ENCODE measurements at places on chromosomes 12 and 14.

- no peak for DNase-seq
These were observed 162.1 kb downstream of the ZFP36L1 start for GRCh38 chr14:68630611-68631393.

DNA sequence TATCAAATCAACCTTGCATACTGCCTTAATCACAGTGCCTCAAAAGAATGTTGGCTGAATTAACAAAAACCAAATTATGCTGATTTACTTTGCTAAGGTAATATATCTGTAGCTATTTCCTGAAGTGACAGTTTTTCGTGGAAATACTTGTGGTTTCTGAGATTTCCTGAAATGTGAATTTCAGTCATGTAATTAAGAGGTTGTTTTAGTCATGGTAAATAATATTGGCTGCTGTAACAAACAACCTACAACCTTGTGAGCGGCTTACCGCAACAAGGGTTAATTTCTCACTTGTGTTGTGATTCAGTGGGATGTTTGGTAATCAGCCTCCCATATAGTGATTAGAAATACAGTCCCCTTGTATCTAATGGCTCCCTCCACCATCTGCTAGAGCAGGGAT is 387.9 kb downstream of the NELL2 start:
- DNase-seq = no peak

DNA sequence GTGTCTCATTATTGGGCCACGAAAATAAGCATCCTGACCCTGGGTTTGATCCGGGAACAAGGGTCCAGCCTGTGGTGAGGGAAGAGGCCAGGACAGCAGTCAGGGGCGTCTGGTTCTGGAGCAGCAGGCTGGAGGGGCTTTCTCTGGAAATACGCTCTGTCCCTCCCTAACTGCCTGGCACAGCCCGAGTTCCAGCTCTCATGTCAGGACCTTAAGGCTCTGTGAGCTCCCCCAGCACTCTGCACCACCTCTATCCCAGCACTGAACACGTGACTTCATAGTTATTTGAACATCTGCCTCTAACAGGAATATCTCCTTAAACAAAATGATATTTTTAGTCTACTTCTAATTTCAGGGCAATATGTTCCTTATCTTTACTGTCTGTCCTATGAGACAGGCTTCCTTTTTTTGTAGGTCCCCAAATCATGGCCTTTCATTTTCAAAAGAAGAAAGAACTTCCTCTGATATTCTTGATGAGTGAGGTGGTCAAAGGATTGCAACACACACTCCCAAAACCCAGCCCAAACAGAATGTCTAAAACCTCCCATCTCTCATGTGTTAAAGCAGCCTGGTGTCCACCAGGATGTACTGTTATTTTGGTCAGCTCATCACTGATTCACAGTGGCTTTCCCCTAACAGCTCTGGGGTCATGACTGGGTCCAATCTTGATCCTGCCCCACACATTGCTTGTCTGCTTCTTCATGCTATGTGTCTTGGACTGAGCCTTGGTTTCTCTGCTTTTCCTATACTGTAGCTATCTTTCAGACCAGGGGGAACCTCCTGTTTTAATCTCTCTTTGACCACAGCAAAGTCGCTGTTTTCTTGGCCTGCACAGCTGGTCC is 9.7 kb downstream of the AQP6 start:
- DNase-seq = peak; percentile 69

GRCh38 chr14:37145395-37145794 is 27.0 kb downstream of the SLC25A21 start:
- DNase-seq = no peak

Measured in inflammatory macrophage (primary cell).